Esophagus muscularis mucosa (tissue), 4 donors: ENCODE measurements at places on chromosomes 4 and X. TPM values are rescaled to one million over a fixed set of nuclear protein-coding genes. Genes with fewer than 3 reads are reported as not detected.

GRCh38 chr4:17112292-17112659 lies 213.8 kb upstream of the LDB2 start:
- DNase-seq = peak; percentile 60

The NDST3 gene
- not detected for total RNA-seq

DNA sequence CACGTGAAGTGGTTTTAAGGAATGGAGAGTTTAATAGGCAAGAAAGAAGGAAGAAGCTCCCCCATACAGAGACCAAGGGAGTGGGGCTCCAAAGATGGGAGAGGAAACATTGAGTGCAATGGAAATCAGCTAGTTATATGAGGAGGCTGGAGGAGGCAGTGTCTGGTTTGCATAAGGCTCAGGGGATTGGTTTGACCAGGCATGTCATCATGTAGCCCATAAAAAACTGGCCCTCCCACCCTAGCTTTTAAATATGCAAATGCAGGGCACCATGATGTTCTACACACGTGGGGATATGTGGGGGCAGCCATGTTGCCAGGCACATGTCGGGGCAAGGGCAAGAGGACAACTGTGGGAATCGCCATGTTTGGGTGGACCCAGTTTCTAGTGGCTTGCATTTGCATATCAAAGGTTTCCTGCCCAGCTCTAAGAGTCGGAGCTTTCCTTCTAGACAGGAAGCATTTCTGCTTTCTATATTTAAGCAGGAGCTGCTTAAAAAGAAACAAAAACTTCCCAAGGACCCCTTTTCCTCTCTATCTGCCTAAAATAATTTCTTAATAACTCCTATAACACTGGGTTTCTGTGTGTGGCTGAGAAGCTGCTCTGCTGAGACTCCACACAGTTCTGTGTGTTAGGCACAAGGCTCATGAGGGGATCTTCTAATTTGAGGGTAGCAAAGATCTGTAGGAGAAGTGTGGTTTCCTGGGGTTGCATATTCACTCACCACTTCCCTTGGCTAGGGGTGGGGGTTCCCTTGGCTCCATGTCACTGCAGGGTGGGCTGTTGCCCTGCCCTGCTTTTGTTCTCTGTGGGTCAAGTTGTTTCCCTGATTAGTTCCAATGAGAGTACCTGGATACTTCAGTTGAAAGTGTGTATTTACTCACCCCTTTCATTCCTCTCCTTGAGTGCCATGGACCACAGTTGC lies 113.5 kb downstream of the VSIG4 start:
- no peak for DNase-seq

DNA sequence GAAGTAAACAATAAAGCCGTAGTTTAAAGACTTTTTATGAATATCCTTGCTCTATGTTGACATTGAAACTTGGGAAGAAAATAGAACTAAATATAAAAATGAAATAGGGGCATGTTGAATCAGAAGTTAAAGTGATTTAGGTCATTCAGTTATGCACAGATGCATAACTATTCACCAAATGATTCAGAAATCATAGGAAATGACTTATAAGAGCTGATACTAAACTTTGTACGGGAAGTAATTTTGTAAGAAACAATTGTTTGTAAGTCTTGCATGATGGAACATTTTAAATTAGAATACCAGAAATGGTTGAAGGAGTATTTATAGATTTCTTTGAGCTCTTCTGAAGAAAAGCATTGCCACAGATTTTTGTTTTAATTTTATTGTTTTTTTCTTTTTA lies 246.5 kb downstream of the CPE start:
- DNase-seq = no peak

DNA sequence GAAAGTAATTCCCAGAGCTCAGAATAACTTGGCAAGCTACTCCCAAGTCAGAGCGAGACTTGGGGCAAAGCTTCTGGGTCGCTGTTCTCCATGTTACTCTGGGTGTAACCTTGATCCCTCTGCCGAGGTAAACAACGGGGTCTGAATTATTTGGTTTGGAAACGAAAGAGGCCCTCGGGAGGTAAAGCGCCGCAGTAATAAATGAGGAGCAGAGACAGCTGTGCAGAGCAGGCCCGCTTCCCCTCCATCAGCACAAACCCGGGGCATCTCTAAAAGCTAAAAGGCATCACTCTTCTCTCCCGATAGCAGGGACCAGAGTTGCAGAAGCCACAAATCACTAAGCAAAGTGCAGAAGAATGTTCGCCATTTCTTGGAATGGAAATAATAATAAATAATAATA lies 561.5 kb downstream of the BCOR start:
- DNase-seq = no peak

DNA sequence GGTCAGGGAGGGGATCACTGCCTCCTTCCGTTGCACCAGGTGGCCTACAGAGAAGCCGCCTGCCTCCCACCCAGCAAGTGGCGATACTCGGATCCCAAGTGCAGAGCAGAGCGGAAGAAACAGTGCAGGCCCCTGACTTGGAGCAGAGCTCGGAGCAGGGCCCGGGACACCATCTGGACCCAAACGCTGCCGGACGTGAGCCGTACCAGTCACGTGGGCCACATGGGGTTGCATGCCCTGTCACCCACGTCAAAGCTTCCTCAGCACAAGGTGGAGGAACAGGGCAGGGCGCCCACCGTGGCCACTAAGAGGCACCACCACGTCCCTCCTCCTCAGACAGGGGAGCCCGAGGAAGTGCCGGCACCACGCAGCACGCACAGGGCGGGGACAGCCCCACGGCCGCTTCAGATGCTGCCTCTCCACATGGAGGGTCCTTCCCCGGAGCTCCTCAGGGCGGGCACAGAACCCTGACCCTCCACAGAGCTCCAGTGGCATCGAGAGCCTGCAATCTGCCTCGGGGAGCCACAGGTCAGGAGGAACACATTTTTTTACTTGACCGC lies 18.7 kb downstream of the ZFYVE28 start:
- no peak for DNase-seq

The CYLC1 gene
- not detected for total RNA-seq

DNA sequence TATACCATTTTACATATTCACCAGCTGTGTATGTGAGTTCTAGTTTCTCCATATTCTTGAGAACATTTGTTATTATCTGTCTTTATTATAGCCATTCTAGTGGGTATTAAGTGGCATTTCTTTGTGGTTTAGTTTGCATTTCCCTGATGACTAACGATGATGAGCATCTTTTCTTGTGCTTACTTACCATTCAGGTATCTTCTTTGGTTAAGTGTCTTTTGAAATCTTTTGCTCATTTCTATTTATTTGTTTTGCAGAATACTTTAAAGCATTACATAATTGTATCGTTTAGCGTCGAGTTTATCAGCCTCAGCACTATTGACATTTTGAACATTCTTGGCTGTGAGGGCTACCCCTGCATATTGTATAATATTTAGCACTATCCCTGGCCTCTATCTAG lies 85.4 kb downstream of the FRMPD4 start:
- DNase-seq = no peak

The ITIH6 gene
- not detected for total RNA-seq

DNA sequence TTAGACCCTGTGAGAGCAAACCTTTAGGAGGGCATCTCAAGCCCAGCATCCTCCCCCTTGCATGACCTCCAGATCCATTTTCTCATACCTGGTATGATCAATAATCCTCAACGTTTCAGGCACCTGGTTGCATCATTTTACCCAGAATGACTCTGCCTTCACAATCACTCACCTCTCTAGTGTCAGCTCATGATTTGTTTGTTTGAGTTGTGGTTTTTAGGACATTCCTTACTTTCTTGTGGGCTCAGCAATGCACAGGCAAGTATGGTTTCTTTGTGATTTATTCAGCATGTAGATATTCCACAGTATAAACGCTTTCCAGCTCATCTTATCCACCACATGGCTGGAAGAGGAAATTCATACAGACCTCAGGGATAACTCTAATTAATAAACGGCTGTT lies 93.6 kb upstream of the CPEB2 start:
- no peak for DNase-seq

DNA sequence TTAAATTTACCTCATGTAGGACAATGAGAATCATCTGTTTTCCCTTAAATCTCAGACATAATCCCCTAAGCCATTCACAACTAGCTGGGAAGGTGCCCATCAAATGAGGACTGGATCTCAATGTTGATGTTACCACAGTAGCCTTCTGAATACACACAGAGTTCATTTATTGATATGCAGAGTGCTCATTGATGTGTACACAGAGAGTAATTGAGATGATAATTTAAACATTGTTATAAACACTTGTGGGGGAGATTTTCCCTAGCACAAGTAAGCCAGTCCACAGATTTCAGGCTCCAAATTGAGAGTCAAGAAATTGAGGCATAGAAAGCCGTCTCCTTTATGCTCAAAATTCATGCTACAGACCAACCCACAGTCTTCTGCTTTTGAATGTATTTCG lies 273.4 kb upstream of the TRPC5 start:
- no peak for DNase-seq

The CCNQ gene
- 38.6 TPM for total RNA-seq

- peak; percentile 64 for DNase-seq
These were observed 26.5 kb upstream of the PLCXD1 start for GRCh38 chrX:254630-255215.

DNA sequence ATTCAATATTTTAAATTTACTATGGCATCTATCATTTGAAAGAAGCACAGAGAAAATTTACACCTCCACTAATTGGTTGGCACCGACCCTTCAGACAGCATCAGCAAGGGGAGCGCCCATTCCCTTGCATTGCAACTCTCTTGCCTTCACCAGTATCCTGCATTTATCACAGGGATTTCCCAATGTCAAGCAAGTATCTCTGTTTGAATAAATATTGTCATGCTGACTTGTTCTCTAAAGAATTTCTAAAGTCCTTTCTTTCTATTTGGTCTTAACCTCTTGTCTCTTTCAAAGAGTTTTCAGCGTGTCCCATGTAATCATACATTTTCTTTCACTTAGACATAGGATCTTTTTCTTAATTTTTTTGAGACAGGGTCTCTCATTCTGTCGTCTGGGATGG lies 10.4 kb downstream of the DCTD start:
- no peak for DNase-seq

DNA sequence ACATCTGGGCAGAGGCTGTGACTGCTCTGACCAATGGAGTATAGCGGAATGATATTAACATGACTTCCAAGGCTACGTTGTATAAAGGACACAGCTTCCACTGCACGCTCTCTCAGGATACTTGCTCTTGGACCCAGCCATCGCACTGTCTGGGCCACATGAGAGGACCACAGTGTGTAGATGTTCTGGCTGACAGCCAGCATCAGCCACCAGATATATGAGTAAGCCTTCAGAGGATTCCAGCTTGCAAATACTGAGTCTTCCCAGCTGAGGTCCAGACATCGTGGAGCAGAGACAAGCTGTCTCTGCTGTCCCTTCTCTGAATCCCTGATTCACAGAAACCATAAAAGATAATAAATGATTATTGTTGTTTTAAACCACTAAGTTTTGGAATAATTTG lies 146.8 kb upstream of the USP9X start:
- DNase-seq = no peak

DNA sequence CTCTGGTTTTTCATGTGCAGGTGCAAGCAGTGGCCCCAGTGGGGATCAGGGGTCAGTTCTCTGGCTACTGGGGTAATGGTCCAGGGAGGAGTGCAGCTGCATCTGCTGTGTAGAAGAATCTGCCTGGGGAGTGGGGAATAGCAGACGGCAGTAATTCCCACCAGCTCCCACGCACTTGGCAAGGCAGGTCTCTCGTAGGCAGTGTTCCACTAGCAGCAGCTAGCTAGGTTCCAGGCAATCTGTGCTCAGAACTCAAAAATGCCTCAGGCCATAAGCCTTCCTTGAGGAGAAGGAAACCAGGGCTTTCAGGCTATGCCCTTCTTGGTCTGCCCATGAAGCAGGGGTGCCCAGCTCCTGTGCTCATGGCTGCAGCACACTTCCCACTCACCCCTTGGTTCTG lies 38.8 kb downstream of the DCLK2 start:
- no peak for DNase-seq

GRCh38 chr4:154560824-154561231 lies 2.0 kb upstream of the FGB start:
- DNase-seq = no peak

DNA sequence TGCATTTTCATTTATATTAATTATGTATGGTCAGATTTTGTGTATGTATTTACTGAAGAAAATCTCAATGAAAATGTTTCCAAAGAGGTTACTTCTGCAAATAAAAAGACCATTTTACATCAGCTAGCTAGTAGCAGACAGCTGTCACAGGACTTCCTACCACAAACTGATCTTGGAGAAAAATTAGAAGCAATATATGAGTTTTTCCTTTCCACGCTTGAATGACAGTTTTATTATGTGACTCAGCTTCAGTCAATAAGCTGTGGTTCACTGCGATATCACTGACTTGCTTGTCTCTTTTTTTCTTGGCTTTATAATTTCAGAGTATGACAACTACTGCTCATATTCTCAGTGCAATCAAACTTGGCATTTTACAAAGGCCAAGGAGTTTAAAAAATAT lies 787.4 kb upstream of the GALNTL6 start:
- no peak for DNase-seq

DNA sequence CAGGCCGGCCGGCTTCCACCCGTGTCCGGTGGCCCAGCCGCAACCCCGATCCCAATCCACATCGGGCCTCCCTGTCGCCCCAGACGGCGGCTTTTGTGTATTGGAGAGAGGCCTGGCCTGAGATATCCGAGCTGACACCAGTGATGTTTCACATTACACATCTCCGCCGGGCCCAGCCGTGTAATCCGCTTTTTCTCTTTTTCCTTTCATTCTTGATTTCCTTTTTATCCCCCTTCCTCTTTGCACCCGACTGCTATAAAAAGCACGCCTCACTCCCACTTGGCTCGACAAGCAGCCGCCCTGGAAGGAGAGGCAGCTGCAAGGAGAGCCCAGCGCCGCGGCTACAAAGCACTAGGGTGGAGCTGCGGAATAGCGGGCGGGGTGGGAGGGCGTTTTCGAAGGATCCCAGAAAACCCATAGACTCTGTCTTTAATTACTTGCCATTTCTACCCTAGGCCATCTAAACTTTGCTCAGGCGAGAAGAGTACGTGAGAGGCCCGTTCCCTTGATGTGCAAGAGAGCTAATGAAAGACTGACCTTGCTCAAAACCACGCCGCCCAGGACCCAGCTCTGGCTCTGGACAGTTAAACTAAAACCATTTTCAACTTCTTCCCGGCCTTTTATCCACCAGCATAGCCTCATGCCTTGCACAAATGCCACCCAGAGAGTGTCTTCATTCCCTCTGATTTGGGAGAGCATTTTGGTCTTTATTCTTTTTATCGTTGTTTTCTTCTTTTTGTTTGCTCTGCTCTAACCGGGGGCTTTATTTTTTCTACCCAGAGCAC lies 3.2 kb downstream of the PITX2 start:
- DNase-seq = no peak

DNA sequence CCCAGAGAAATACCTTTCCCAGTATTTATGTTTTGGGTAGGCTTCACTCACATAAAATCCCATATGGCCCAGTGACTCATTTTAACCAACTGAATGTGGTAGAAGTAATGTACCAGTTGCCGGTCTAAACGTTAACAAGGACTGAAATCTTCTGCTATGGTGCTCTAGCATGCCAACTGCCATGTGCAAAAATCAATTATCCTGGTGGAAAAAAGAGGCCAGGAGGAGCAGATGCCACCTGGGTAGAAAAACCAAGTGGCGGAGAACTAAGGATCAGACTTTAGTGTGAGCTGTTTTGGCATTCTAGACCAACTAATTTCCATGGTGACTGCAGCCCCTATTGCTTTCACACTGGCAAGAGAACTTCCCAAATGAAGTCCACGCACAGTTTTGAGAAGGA lies 1660.7 kb upstream of the ADGRL3 start:
- no peak for DNase-seq
